ENCODE measurements at places on chromosomes 5 and 9.

DNA sequence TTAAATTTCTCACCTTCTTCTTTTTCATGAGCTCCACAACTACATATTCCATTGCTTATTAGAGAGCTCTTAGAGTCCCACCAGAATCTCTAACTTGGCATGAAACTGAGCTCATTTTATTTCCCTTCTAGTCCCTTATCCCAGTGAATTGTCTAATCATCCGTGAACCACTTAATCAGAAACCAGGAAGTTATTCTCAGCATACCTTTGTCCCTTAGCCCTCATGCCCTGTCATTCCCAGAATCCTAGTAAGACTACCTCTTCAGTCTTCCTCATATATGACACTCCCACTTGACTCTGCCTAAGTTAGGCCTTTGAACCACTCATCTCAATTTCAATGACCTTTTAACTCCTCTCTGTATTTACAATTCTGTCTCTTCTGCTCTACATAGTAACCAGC is 93.0 kb upstream of the PAPPA start:
- no peak for DNase-seq

DNA sequence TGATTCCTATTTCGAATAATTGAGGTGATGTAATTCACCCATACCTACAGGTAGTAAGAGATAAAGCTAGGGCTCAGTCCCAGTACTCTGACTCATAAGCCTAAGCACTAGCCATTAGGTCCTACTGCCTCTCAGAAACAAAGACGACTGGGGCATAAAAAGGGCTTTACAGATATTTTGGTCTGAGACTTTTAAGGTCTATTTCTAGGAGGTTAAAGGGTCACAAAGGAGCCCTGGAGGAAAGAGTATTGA is 69.8 kb downstream of the SGCD start:
- DNase-seq: no peak

- DNase-seq: no peak
Observed at GRCh38 chr5:13660072-13660471, 284.4 kb downstream of the DNAH5 start.

DNA sequence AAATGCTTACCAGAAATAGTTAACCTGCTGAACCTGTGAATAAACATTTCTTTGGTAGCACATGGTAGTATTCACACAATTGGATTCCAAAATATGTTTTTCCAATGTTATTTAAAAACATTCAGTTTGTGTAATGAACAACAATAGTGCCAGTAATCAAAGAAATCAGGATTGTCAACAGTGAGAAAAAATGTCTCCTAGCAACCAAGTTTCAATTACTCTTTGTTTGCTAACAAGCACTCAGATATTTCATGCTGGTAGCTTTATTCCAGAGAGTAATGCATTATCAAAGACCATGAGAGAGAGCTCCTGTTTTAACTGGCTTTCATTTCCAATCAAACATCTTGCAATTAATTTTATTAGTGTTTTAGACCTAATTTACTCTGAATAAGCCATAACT is 768.1 kb upstream of the GRAMD2B start:
- DNase-seq: no peak

DNA sequence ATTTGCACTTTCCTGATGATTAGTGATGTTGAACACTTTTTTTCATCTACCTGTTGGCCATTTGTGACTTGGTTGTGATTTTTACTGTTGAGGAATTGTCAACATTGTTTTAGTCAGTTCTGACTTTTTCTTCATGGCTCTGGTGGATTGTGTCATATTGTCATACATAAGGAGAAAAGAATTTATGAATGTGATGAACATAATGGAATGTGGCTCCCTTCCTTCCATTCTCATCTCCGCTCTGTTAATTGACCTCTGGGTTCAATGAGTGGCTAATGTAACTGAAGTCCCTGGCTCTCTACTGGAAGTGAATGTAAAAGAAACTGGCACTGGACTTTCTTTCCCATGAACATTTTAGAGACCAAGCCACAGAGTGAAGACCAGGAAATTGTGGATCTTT is 49.2 kb downstream of the KIAA1958 start:
- DNase-seq: no peak

GRCh38 chr5:88899096-88899737 is 16.2 kb upstream of the MEF2C start:
- DNase-seq: no peak

GRCh38 chr5:112366987-112367386 is 52.1 kb downstream of the EPB41L4A start:
- no peak for DNase-seq

- no peak for DNase-seq
Observed at GRCh38 chr9:77585335-77585786, 62.8 kb downstream of the GNA14 start.

DNA sequence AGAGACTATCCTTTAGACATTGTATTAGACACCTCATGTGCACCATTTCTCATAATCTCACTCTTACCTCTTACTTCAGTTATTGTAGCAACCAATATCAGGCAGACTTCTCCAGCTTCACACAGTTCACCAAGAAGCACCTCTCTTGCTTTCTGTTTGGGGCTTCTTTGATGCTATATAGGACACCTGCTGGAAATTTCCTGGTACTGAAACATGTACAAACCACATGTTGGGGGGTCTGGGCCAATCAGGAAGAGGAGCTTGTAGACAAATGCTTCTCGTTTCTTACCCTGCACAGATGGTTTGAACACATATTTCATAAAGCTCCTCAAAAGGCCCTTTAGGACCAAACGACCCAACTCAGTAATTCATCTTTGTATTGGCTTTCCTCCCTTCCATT is 212.1 kb downstream of the IZUMO3 start:
- DNase-seq: no peak

DNA sequence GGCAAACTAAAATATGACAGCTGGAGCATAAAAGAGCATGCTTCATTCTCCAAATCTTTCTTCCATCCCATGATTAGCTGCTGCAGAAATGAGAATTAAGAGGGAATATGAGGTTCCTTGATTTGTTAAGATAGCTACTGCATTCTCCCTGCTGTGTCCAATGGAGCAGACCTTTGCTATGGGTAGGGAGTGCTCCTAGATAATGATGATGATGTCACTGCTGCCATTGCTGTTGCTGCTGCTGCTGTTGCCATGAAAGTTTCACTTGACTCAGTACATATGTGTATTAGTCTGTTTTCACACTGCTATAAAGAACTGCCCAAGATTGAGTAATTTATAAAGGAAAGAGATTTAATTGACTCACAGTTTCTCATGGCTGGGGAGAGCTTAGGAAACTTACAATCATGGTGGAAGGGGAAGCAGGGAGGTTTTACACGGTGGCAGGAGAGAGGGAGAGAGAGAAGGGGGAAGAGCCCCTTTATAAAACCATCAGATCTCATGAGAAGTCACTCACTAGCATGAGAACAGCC is 128.9 kb downstream of the INSYN2B start:
- no peak for DNase-seq

DNA sequence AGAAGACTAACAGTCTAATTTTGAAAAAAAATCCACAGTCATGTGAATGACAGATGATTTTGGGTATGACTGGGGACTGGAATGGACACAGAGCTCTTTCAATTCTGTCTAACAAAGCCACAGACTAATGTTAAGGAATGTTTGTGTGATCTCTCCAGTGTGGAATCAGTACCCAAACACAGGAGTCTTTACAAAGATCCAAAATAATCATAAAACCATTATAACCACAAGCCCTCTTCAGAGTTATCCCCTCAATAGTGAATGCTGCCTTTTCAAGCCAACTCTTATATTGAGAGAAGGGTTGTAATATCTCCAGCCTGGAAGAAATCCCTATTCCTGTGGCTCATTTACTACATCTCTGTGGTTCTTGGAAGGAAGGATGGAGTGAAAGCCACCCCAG is 552.0 kb upstream of the CLINT1 start:
- no peak for DNase-seq

DNA sequence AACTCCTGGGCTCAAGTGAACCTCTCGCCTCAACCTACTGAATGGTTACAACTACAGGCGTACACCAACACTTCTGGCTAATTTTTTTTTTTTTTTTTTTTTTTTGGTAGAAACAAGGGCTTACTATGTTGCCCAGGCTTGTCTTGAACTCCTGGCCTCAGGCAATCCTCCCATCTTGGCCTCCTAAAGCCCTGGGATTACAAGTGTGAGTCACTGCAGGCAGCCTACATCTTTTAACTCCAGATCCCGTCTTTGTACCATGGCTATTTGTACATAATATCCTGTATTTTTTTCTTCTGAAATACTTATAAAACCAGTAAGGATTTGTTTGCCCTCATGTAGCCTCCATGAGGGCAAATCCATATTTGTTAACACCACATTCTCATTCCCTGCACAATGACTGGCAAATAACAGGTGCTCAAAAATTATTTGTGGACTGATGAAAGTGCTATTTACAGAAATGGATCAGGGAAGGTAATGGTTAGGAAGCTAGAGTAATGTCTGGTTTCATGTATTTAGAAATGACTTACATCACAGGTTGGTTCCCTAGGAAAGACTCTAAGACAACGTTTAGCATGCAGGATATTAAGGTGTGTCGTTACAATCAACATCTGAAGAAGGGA is 51.9 kb upstream of the POU5F2 start:
- no peak for DNase-seq

DNA sequence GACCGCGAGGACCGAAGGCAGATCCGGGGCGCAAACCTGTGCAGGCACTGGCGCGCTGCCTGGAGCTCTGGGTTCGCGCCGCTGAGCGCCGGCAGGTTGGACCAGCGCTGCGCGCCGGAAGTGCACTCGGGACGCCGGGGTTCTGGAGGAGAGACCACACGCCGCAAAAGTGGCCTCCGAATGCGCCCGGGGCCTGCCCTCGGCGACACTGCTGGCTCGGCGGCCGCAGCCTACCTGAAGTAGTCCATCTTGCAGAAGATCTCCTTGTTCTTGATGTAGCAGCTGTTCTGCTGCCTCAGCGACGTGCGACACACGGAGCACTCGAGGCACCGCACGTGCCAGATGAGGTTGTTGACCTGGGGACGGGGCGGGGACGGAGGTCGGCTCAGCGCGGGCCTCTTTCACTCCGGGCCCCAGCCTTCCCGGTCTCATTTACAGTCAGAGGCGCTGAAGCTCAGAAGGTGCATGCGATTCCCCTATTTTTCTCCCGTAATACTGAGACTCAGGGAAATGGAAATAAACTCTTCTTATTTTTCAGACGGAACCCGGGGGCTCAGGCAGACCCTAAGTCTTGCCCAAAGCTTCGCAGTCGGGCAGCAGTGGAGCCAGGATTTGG is 2.5 kb downstream of the LHX6 start:
- DNase-seq: no peak

GRCh38 chr5:169389318-169389717 is 88.4 kb upstream of the SLIT3 start:
- no peak for DNase-seq

DNA sequence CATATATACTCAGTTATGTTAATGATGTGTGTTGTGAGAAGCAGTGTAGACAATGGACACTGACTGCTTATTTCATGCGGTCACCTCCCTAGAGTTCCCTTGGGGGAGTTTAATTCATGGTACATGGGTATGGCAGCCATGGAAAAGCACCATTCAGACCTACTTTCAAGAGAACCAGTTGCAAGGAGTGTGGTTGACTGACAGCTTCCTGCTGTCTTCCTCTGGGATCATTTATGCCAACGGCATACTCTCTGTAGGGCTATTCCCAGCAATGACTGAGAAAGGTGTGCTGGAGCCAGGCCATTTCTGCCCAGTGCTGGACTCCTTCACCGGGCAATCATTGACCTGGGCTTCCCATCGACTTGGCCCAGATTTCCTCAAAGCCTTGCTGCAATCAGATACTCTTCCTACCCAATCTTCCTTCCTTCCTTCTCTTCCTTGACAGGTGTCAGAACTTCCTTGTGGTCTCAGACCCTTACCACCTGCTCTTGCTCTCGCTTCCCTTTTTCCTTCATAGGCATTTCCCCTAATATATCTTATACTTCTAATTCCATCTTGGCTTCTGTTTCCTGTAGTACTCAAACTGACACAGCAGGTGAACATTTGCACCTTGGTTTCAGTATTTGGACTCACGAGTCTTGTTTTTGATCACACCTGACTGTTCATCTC is 3.4 kb upstream of the CLINT1 start:
- no peak for DNase-seq

DNA sequence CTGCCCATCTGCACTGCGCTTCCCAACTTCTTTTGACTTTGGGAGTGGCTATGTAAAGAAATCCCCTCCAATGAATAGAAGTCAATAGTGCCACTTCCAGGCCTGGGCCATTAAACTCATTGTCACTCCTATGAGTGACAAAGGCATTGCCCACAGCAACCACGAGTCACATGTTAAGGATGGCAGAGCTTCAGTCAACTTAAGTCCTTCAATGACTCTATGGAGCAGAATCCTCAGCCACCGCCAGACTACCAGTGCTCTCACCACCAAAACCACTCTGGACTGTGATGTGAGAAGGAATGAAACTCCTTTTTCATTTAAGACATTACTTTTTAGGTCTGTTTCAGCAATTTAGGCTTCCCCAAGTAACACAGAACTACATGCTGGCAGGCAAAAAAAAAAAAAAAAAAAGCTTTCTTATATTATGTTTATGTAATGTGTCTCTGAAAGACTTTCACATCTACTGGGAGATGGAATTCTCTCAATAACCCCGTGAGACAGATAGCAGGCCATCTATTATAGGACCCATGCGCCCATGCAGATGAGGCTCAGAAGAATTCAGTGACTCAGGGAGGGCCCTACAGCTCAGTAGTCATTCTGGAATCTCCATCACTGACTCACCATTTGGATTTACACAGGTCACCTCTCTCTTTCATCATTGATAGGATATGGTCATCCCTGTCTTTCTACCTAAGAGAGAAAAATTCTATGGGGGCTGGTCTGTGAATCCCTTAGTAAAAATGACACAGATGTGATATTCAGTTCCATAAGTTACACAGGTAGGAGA is 180.5 kb downstream of the CEMIP2 start:
- no peak for DNase-seq

DNA sequence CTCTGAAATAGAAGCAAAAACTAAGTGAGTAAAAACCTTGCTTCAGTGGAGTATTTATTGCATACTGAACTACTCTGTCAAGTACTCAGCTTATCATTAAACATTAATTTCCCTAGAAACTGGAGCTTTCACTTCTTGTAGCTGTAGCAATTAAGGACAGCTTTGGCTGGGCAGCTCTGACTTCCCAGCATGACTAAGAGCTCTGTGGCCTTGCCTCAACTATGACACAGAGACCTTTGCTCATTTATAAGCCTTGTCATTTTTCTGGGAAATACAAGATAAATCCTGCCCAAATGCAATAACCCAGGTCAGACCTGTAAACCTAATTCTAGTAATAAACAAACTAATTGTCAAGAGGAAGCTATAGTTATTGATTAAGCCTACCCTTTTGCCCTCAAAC is 65.4 kb upstream of the STK32A start:
- no peak for DNase-seq

All from stimulated activated CD8-positive, alpha-beta memory T cell treated with anti-CD3 and anti-CD28 coated beads, Interleukin-4, amount 100 ng/mL, for 4 hours (primary cell).